GM23248 (cell line): ENCODE measurements at places on chromosomes 1 and 21. TPM values are rescaled to one million over a fixed set of nuclear protein-coding genes. Genes with fewer than 3 reads are reported as not detected.

GRCh38 chr1:41902159-41902577 is 16.6 kb downstream of the HIVEP3 start:
- peak; percentile 76 for DNase-seq
- peak overlapping the region; percentile 56 for H3K27ac ChIP-seq
- no peaks in the 10 kb centered on the region for H3K36me3 ChIP-seq
- no peaks in the 10 kb centered on the region for H3K27me3 ChIP-seq

ALG14 gene
- 1.8 and 13.0 TPM in 2 replicates for total RNA-seq

NTRK1 gene
- 0.11 TPM in 1 of 2 replicates, not detected in the other for total RNA-seq

DNA sequence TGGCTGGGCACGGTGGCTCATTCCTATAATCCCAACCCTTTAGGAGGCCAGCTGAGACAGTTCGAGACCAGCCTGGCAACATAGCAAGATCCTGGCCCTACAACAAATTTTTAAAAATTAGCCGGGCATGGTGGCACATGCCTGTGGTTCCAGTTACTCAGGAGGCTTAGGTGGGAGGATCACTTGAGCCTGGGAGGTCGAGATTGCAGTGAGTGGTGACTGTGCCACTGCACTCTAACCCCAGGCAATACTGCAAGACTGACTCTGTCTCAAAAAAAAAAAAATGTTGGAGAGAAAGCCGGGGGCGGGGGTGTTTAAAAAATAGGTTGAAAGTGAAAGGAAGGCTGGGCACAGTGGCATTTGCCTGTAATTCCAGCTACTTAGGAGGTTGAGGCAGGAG is 16.5 kb downstream of the CLDN19 start:
- no peak overlapping the region for H3K27ac ChIP-seq
- no peaks in the 10 kb centered on the region for H3K36me3 ChIP-seq
- H3K4me1 ChIP-seq: no peaks in the 10 kb centered on the region

GRCh38 chr1:57536749-57537423 is 113.0 kb upstream of the DAB1 start:
- H3K27ac ChIP-seq: no peak overlapping the region
- no peaks in the 10 kb centered on the region for H3K27me3 ChIP-seq
- H3K4me3 ChIP-seq: no peak overlapping the region
- H3K4me1 ChIP-seq: no peaks in the 10 kb centered on the region

TRIM58 gene
- not detected in 2 replicates for total RNA-seq

LCE1D gene
- total RNA-seq: not detected in 2 replicates

- H3K4me3 ChIP-seq: peak overlapping the region; percentile 94
- H3K36me3 ChIP-seq: no peaks in the 10 kb centered on the region
- H3K27ac ChIP-seq: no peak overlapping the region
- no peaks in the 10 kb centered on the region for H3K27me3 ChIP-seq
- DNase-seq: peak; percentile 45
Observed at GRCh38 chr1:35883635-35884101, 659 bp downstream of the AGO1 start.

DNA sequence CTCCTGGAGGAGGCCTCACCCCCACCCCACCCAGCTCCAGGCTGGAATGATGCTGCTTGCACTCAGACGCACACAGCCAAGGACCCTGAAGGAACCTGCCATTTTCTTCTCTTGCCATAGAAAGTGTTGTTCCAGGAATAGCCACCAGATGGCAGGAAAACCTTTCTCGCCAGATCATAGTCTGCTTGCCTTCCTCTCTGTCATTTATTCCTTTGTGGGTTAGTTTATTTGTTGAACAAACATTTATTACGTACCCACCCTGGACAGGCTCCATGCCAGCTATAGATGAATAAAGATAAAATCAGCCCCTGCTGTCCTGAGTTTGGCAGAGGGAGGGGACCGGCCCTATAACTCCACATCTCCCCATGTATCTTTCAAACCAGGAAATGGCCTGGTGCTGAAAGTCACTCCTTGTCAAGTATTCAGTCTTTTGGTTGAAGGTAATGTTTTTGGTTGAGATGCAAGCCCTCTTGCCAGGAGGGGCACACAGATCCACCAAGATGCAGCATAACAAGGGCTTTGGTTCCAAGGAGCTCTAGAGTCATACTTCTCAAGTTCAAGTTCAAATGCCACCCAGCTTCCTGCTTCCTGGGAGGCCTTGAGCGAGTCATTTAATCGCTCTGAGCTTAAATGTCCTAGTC is 7.0 kb upstream of the KCNC4 start:
- DNase-seq: peak; percentile 68
- peak overlapping the region; percentile 60 for H3K27ac ChIP-seq
- no peaks in the 10 kb centered on the region for H3K36me3 ChIP-seq
- peaks cover 12% of the 10 kb centered on the region for H3K4me1 ChIP-seq
- no peaks in the 10 kb centered on the region for H3K27me3 ChIP-seq

DNA sequence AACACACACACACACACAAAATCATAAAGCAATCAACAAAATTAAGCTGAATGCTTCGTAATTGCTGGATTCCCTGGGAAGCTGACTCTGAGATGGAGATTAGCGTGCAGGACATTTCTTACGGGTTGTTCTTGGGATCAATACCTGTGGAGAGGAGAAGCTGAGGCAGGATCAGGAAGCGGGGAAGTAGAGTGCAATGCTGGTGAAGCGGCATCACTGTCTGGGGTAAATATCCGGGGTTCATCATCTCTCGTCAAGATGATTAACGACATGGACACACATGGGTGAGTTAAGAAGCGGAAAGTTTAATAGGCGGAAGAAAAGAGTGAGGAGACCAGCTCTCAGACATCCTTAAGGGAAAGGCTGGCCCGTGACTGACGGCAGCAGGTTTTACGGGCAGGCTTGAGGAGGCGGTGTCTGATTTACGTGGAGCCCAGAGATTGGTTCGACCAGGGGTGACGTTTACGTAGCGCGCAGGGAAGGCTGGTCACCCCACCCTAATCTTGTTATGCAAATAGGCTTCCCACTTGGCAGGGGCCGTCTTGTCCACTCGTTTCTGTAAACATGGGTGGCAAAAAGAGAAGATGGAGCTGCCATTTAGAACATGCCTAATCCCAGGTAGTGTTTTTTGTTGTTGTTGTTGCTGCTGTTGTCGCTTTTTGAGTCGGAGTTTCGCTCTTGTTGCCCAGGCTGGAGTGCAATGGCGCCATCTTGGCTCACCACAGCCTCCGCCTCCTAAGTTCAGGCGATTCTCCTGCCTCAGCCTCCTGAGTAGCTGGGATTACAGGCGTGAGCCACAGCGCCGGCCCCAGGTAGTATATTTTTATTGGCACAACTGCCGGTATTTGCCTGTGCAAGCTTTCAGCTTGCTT is 135.6 kb upstream of the KCNJ15 start:
- peaks cover 9% of the 10 kb centered on the region for H3K27me3 ChIP-seq
- DNase-seq: no peak
- H3K4me3 ChIP-seq: no peak overlapping the region

- peak; percentile 52 for DNase-seq
- H3K4me3 ChIP-seq: no peak overlapping the region
Observed at GRCh38 chr1:215824245-215824644, 257.1 kb downstream of the KCTD3 start.

DNA sequence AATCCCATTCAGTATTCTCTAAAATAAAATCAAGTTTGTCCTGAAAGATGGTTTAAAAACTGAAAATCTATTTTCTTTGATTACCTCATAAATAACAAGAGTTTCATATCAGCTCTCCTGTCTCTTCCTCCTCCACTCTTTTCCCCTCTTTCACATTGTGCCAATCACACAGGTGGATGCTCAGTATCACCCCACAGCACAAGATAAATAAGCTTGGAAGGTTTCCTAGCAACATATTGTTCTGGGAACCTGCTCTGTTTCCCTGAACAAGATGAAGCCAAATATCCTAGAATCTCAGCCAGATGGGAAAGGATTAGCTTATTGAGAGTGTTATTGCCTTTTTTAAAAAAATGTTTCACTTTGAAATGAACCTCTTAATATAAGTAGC is 45.7 kb upstream of the CACYBP start:
- no peaks in the 10 kb centered on the region for H3K4me1 ChIP-seq
- H3K27ac ChIP-seq: no peak overlapping the region
- no peaks in the 10 kb centered on the region for H3K36me3 ChIP-seq

GRCh38 chr1:174399211-174399610 is 48.6 kb upstream of the GPR52 start:
- no peaks in the 10 kb centered on the region for H3K27me3 ChIP-seq
- DNase-seq: no peak
- no peak overlapping the region for H3K4me3 ChIP-seq
- no peaks in the 10 kb centered on the region for H3K36me3 ChIP-seq

- DNase-seq: peak; percentile 25
- H3K27me3 ChIP-seq: no peaks in the 10 kb centered on the region
- peaks cover 11% of the 10 kb centered on the region for H3K4me1 ChIP-seq
- no peak overlapping the region for H3K4me3 ChIP-seq
- H3K36me3 ChIP-seq: no peaks in the 10 kb centered on the region
Observed at GRCh38 chr1:27057801-27058625, 45.4 kb upstream of the TENT5B start.

DNA sequence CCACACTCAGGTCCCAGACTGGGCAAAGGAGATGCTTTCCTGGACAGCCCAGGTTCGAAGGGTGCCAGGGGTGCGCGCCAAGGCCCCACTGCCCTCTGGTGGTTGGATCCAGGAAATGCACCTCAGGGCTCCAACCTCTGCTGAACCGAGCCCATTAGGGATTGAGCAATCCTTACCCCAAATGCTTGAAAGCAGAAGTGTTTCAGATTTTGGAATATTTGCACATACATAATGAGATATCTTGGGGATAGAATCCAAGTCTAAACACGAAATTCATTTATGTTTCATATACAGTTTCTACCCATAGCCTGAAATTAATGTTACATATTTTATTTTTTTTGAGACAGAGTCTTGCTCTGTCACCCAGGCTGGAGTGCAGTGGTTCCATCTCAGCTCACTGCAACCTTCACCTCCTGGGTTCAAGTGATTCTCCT is 57.4 kb downstream of the SLC9A1 start:
- peaks cover 30% of the 10 kb centered on the region for H3K4me1 ChIP-seq
- DNase-seq: peak; percentile 86
- H3K4me3 ChIP-seq: no peak overlapping the region
- H3K27me3 ChIP-seq: no peaks in the 10 kb centered on the region

DNA sequence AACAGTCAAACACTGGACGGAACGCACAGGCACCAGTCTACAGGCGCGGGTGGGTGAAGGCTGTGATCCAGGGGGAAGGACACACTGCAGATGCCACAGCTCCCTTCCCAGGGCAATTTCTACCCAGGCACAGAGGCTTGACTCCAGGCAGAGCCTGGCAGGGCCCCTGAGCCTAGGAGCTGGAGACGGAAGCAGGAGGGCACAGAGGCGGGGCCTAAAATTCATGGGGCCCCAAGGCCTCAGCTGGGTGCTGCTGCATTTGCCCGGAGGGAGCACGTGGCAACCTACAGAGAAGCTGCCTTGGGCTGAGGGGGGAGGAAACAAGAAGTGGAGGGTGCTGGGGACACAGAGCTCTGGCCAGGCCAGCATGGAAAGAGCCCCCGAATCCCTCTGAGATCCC is 41.2 kb downstream of the UBE2G2 start:
- H3K4me3 ChIP-seq: no peak overlapping the region
- H3K36me3 ChIP-seq: no peaks in the 10 kb centered on the region
- H3K4me1 ChIP-seq: no peaks in the 10 kb centered on the region
- H3K27me3 ChIP-seq: no peaks in the 10 kb centered on the region
- no peak overlapping the region for H3K27ac ChIP-seq
- no peak for DNase-seq

NSL1 gene
- 30.7 and 34.9 TPM in 2 replicates for total RNA-seq

ADORA3 gene
- total RNA-seq: not detected in 2 replicates

DNA sequence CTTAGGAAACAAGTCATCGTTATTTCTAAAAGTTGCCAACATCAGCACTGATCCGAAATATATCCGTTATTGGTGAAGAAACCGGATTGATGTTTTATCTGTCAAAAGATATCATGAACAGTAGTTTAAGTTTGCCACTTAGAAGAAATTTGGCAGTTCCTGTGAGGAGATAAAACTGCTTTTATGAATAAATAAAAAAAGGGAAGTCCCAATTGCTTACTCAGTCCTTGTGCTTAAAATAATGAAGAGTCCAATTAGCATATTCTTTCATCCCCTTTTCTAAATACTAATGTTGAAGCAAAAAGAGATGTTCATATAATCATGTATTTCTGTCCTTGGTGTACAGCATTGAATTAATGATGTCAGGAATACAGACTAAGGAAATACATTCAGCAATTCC is 164.6 kb downstream of the NCAM2 start:
- H3K4me3 ChIP-seq: no peak overlapping the region
- H3K27ac ChIP-seq: no peak overlapping the region
- no peaks in the 10 kb centered on the region for H3K36me3 ChIP-seq
- no peak for DNase-seq
- no peaks in the 10 kb centered on the region for H3K27me3 ChIP-seq
- H3K4me1 ChIP-seq: peaks cover 22% of the 10 kb centered on the region

MFSD2A gene
- total RNA-seq: 4.6 and 9.4 TPM in 2 replicates

DNA sequence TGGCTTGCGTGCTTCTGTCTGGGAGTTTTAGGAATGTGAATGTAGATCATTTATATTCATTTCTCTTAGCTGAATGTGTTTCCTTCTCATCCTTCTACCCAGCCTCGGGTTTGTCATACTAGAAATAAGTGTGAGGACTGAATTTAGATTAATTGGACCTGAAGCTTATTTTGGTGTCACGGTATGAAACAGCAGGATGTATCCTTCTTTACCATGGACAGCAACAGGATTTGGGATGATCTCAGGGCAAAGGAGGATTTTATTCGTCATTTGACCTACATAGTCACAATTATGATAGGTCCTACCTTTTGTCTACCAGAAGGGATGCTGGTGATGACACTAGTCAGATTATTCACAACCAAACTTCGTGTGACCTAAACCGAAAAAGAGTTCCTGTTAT is 127.4 kb downstream of the FMN2 start:
- H3K36me3 ChIP-seq: peaks cover 22% of the 10 kb centered on the region; the same call in 1 of the 2 replicates
- no peak for DNase-seq
- H3K27ac ChIP-seq: no peak overlapping the region
- no peaks in the 10 kb centered on the region for H3K27me3 ChIP-seq
- H3K4me3 ChIP-seq: no peak overlapping the region

HSD3B2 gene
- total RNA-seq: not detected in 2 replicates

ADCY10 gene
- 0.11 TPM in 1 of 2 replicates, not detected in the other for total RNA-seq

- no peaks in the 10 kb centered on the region for H3K36me3 ChIP-seq
- H3K4me3 ChIP-seq: no peak overlapping the region
- H3K27me3 ChIP-seq: no peaks in the 10 kb centered on the region
Observed at GRCh38 chr1:91765880-91766443, 120.0 kb downstream of the TGFBR3 start.
